ENCODE measurements at places on chromosomes 11 and 22.

DNA sequence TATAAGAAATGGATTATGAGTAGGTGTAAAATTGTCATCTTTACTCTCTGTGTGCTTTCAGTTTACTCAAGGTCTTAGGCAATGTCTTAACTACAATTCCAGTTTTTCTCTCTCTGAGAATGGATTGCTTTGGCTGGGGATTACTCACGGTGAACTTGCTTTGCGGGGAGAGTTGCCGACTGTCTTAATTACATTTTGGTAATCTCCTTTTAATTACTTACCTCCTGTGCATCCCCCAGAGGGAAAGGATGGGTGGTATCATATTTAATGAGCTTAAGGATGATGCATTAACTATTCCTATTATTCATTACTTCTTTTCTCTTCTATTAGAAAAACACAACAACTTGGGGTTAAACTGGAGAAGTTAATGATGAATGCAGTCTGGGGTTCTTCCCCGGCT is 159.4 kb downstream of the MPPED1 start:
- DNase-seq = no peak

DNA sequence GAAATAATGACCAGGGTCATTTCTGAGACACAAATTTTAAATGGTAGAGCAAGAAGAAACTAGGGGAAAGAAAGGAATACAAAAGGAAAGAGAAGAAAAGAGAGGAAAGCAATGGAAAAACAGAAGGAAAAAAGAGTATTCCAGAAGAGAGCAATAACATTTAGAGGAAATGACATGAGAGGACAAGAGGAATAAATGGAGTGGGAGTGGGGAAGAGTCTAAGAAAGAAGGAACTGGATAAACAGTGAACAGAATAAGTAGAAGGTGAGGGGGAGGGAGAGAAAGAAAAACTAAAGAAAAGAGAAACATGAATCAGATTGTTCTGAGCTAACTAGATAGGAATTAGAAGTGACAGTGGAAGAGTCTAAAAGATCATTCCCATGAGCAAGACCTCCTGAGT is 28.4 kb downstream of the PRDM10 start:
- DNase-seq = no peak

GRCh38 chr22:26922806-26923205 is 265.4 kb downstream of the MIAT start:
- peak; percentile 3 for DNase-seq

- no peak for DNase-seq
These were observed 190.8 kb downstream of the TTC28 start for GRCh38 chr22:28488825-28489224.

GRCh38 chr11:87466223-87466622 is 428.5 kb downstream of the TMEM135 start:
- DNase-seq = no peak

DNA sequence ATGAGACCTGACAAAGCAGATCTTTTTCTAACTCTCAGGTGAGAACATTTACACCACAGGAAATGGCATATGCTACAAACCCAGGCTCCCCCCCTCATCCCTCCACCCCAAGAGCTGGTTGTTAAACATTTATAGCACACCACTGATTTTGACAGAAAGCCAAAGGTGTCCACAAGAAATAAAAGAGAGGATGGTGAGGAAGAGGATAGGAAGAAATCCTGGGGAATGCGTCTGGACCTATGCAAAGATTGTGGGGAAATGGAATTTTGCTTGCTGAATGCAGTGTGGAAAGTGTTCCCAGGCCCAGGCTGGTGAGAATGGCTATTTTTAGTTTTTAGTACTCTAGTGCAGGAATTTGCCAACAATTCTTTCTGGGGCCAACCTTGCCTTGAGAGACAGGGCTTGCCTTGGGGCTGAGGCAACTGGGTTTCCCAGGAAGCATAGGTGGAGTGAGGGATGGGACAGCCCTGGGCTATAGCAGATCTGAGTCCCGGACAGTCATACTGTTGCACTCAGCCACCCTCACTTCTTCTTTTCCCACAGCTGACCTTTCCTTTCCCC is 163.9 kb downstream of the ADAMTS15 start:
- DNase-seq = no peak

DNA sequence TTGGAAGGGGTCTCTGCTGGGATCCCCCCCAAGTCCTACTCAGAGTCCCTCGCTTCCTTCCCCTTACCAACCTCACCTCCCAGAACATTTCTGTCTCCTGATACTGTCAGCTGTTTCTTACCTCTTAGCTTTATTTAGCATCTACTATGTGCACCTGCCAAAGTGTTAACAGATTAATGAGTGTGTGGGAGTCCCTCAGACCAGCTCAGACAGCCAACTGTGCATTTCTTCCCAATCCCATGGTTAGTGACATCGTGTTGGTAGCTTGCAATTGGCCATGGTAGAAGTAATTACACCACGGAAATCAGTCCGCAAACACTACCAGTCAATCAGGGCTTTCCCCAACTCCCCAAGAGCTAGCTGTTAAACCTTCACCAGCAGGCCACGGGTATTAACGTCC is 150.6 kb downstream of the DSCAML1 start:
- DNase-seq = no peak

DNA sequence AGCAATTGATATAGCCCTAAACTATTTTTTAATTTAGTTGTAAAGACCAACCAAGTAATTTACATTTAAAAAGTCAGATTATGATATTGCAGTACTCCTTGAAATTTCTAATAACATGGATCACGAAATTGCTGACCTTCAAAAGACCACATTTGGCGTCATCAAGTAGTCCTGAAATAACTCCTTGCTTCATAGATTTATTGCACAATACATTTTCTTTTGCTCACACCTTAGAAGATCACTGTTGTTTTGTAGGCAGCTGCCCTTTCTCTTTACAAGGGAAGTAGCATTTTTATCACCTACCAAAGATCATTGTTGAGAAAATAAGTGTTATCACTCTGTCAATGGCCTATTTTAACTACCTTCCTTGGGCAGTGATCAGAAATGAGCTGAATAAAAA is 815.8 kb downstream of the METTL15 start:
- DNase-seq = no peak

DNA sequence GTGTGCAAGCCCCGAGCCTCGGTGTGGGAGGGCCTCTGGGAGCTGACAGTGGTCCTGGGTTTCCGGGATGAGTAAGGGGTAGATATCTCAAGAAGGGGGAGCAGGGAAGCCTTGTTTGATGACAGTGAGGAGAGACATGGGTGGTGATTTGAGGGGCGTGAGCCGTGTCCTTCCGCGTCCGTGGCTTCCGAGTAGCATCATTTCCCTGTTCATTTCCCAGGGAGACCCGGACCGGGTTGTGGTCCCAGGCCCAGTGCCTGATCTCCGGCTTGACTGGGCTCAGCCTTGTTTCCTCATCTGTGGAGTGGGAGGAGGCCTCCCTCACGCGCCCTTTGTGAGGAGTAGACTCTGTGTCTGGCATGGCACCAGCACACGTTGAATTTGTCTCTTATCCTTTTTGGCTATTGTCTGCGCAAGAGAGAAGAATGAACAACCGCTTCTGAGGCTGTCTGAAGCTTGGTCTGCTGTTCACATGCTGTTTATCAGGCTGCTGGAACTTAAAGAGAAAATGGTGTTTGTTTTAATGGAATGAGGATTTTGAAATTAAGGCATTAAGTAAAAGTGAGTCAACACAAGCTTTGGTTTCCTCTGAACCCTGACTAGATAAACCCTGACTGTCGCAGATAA is 348.5 kb downstream of the TBC1D22A start:
- no peak for DNase-seq

- DNase-seq = no peak
These were observed 17.2 kb upstream of the TAB1 start for GRCh38 chr22:39382410-39382809.

DNA sequence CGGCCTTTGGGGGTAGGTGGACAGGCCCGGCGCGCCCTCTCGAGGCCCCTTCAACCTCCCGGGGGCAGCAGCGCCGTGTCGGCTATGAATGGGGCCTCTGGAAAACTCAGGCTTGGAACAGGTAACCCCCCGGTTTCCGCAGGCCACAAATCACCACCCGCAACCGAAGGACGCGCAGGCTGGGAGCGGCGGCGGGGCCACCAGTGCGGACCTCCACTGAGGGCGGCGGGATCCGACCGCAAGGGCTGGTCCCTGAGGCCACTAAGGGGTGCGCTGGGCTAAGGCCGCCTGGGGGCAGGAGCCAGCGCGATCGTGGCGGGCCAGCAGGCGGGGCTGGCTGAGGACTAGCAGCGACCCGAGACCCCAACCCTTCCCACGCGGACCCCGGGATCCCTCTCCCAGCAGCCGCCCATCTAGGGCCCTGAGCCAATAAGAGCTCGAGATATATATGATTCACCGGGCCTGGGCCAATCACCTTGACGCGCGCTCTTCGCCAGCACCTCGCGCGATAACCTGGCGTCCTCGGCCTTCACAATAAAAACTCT is 609 bp upstream of the ATF4 start:
- peak; percentile 95 for DNase-seq

GRCh38 chr11:119739975-119740374 is 11.0 kb upstream of the NECTIN1 start:
- DNase-seq = no peak

GRCh38 chr11:128728767-128729587 is 35.1 kb downstream of the FLI1 start:
- no peak for DNase-seq

DNA sequence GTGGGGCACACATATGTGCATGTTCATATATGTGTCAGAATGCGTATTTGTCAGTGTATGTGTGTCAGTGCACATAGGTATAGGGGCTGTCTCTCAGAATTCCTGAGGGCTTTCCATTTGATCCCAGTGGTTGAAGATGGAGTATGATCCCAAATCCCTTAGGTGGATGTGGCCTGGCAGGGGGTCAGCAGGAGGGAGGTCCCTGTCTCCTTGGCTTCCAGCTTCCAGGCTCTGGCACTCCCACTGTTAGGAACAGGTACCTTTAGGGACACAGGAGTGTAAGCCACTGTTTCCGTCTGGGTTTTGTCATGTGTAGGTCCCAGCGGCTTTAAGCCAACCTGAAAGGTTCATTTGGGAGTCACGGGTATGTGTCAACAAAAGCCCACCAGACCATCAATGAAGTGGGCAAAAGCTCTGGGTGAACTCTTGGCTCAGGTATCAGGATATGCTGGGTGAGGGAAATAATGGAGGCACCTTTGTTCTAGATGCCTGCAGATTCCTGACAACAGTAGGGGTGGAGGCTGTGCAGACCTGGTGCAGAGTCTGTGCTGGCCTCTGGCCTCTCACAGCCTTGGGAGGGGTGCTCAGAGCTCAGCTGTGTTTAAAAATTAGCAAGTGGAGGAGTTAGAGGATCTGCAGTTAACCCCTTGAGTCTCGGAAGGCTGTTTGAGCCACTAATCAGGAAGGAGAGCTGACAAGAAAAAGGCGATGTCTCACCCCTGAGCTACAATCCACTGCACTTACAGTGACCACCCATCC is 9.0 kb downstream of the KCNQ1OT1 start:
- DNase-seq = no peak

DNA sequence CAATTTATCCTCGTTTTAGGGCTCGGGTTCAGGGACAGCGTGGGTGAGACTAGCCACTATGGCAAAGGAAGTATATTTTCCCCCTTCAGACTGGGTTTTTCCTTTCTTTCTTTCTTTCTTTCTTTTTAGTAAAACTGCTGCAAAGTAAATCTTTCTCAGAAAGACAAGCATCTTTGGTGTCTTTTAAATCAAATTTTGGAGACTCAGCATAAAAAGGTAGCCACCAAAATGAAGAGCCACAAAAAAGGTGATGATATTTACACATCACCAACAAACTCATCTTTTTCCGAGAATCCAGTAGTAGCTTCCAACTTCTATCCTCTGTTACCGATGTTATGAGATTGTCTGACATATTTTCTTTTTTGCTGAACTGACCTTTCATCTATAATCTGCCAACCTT is 88.6 kb downstream of the MPPED2 start:
- DNase-seq = no peak

GRCh38 chr22:47090591-47091245 is 328.3 kb downstream of the TBC1D22A start:
- DNase-seq = no peak

- no peak for DNase-seq
These were observed 63.7 kb upstream of the NNMT start for GRCh38 chr11:114232400-114233059.

- no peak for DNase-seq
These were observed 5.0 kb upstream of the PLEKHA7 start for GRCh38 chr11:17019232-17019631.

DNA sequence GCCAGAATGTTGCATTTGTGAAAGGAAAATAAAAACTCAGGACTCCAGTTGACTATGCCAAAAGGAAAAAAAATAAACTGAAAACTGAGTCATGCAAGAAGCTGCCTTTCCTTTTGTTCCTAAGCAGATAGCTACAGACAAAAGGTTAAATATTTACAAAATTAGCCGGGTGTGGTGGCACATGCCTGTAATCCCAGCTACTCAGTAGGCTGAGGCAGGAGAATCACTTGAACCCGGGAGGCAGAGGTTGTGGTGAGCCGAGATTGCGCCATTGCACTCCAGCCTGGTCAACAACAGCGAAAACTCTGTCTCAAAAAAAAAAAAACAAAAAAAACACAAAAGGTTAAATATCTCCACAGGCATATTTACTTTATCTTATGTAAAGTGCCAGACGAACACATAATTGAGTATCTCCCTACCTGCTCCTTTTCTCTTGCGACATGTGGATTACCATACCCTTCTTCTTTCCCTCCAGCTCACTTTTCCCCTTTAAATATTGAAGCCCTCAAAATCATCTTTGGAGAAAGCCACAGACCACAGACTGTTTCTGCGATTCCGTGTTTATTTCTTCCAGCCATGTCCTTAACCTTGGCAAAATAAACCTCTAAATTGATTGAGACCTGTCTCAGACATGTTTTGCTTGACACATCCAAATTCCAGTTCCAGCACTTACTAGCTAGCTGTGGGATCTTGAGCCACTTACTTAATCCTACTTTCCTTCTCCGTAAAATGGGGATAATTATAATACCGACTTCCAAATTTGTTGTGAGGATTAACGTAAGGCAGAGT is 2.3 kb upstream of the SMPD1 start:
- DNase-seq = no peak

- DNase-seq = no peak
These were observed 85.8 kb upstream of the NECTIN1 start for GRCh38 chr11:119814766-119815165.

DNA sequence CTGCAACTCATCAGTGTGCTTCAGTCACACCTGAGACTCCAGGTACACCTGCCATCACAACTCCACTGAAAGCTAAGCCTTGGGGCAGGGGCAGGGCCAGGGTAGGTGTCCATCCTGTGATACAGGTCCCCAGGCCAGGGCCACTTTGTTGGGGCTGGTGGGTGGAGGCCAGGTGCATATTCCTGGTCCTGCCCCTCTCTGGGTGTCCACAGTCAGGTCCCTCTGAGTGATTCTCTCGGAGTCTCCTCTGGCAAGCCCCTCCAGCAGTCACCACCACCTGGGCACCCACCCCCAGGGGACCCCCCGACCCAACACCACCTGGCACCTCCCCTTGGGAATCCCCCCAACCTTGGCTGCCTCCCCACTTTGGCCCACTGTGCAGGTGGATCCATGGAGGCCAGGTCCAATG is 9.5 kb upstream of the ACR start:
- DNase-seq = no peak

GRCh38 chr22:27716074-27716473 is 85.5 kb downstream of the MN1 start:
- no peak for DNase-seq

GRCh38 chr11:72267956-72268617 is 24.1 kb upstream of the PHOX2A start:
- DNase-seq = no peak

All from activated CD4-positive, alpha-beta T cell treated with anti-CD3 and anti-CD28 coated beads, Interleukin-2, amount 50 U/mL, for 48 hours (primary cell).